Large intestine (tissue), 12 donors: ENCODE measurements at places on chromosomes 2 and 18. TPM values are rescaled to one million over a fixed set of nuclear protein-coding genes. Genes with fewer than 3 reads are reported as not detected.
A peak's percentile ranks its signal among the peaks of the same experiment; 100 is the strongest.

ELOA2 gene
- polyA plus RNA-seq = 0.01 TPM

CNTNAP5 gene
- polyA plus RNA-seq = 2.2 TPM

FSIP2 gene
- polyA plus RNA-seq = 1.8 TPM

OTOS gene
- polyA plus RNA-seq = not detected

ILKAP gene
- polyA plus RNA-seq = 47.1 TPM

VWA3B gene
- polyA plus RNA-seq = 0.09 TPM

RSAD2 gene
- polyA plus RNA-seq = 3.7 TPM

DNA sequence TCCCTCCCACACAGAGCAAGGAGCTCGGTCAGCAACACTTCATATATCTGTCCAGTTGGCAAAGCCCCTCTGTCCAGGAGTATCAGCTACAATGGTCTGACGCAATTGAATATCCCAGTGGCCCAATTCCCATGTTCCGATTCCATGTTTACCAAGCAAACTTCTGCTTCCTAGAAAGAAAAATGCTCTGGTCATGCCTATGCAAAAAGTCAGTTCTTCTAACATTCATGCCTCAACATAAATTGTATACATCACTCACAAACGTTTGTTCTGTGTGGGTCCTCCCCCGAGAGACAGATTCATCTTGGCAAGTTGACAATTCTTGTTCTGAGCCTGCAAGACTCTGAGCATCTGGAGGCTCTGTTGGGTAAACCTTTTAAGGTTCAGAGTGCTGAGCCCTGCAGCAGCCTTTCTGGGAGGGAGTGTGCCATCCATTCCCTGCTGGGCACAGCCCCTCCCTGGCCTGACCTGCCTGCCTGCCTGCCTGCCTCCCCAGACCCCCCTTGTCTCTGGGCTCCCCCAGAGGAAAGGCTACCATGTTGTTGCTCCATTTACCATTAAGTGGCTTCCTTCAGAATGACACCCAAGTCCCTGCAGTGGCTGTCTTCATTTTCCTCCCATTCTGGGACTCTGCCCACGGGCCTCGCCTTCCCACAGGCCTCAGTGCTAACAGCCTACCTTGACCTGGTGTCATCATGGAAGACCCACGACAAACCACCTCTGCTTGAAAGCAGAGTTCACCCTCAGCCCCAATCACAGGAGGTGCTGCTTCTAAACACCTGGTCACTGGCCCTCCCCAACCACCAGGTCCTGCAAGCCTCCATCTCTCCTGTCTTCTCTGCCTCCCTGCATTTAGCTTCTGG lies 37.6 kb upstream of the TAF1B start:
- no peak overlapping the region for H3K27ac ChIP-seq
- DNase-seq = no peak
- no peak overlapping the region for H3K4me3 ChIP-seq
- H3K36me3 ChIP-seq = no peaks in the 10 kb centered on the region

DNA sequence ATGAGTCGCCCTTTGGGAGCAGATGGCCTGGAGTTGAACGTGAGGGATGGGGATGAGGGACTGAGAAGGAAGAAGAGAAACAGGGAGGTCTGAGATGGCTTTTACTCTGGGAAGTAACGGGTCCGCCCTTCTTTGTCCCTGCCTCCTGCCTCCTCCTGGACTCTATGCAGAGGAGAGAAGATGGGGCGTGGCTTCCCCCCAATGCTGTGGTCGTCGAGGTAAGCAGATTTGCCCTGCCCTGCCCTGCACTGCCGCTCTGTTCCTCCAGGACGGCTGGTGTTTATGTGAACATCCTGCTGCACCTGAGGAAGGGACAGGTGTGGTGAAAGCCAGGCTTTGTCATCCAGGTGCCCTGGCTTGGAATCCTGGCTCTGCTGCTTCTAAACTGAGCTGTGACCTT lies 13.5 kb upstream of the NTSR2 start:
- H3K27me3 ChIP-seq = peaks cover 28% of the 10 kb centered on the region
- no peak overlapping the region for H3K4me3 ChIP-seq
- no peak overlapping the region for H3K27ac ChIP-seq
- H3K4me1 ChIP-seq = peaks cover 18% of the 10 kb centered on the region

GRCh38 chr2:26885651-26886329 lies 37.9 kb downstream of the DPYSL5 start:
- no peak for DNase-seq
- H3K4me1 ChIP-seq = no peaks in the 10 kb centered on the region
- no peak overlapping the region for H3K27ac ChIP-seq
- peaks cover 10% of the 10 kb centered on the region for H3K27me3 ChIP-seq
- H3K4me3 ChIP-seq = no peak overlapping the region

GRCh38 chr18:59853380-59853779 lies 46.4 kb upstream of the PMAIP1 start:
- H3K36me3 ChIP-seq = no peaks in the 10 kb centered on the region
- no peaks in the 10 kb centered on the region for H3K27me3 ChIP-seq
- no peak overlapping the region for H3K27ac ChIP-seq
- no peaks in the 10 kb centered on the region for H3K4me1 ChIP-seq
- no peak for DNase-seq

DNA sequence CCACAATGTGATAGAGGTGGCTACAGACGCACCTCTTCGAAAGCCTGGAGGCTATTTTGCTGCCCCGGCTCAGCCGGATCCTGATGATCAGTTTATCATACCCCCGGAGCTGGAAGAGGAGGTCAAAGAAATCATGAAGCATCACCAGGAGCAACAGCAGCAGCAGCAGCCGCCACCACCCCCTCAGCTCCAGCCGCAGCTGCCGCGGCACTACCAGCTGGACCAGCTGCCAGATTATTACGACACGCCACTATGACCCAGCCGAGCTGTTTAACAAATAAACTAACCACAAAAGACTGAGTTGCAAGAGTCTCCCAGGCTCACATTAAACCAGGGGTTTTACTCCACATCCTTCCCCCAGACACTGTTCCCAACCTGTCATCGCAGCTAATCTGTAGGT lies 263.8 kb downstream of the PHLPP1 start:
- H3K4me3 ChIP-seq = no peak overlapping the region
- H3K27ac ChIP-seq = no peak overlapping the region
- H3K36me3 ChIP-seq = peaks cover 43% of the 10 kb centered on the region
- H3K27me3 ChIP-seq = no peaks in the 10 kb centered on the region

GRCh38 chr2:24489465-24490180 lies 1.4 kb upstream of the NCOA1 start:
- H3K4me1 ChIP-seq = peaks cover 21% of the 10 kb centered on the region
- no peak for DNase-seq
- no peak overlapping the region for H3K4me3 ChIP-seq
- H3K27me3 ChIP-seq = no peaks in the 10 kb centered on the region
- H3K27ac ChIP-seq = peak overlapping the region; percentile 64

DNA sequence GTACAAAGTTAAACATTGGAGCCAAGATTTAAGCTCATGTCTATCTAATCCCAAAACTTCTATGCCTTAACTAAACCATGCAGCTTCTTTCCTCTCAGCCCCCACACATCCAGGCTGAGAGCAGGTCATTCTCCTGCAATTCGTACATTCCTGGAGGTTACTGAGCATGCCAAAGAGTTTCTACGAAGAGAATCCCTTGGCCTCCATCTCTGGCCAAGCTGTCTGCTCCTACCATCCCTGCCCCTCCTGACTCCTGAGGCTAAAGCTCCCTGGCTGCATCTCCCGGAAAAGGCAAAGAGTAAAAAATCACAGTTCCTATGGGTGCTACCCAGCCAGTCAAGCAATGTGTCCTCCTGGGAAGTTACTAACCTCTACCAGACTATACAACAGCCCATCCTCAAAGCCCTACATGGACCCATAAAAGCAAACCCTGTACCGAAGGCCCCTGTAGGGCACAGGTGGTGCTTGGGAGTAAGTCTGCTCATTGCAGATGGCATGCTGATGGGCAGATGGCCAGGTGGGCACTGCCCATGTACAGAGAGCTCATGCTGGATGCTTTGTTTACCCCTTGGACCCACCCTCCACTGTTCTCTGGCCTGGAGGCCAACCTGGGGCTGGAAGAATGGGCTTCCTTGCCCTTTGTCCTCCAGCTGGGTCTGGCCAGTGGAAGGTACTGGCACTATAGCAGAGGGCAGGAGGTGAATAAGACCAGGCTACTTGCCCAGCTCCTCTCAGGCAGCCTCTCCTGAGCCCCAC lies 99.5 kb downstream of the TTC32 start:
- H3K27ac ChIP-seq = no peak overlapping the region
- no peaks in the 10 kb centered on the region for H3K36me3 ChIP-seq
- H3K4me1 ChIP-seq = no peaks in the 10 kb centered on the region
- no peak overlapping the region for H3K4me3 ChIP-seq
- H3K27me3 ChIP-seq = no peaks in the 10 kb centered on the region

GRCh38 chr18:75277610-75277928 lies 67.0 kb downstream of the TSHZ1 start:
- H3K4me1 ChIP-seq = peaks cover 7% of the 10 kb centered on the region
- DNase-seq = no peak
- H3K27ac ChIP-seq = no peak overlapping the region
- H3K36me3 ChIP-seq = peaks cover 14% of the 10 kb centered on the region
- no peak overlapping the region for H3K4me3 ChIP-seq

- no peaks in the 10 kb centered on the region for H3K27me3 ChIP-seq
- no peak for DNase-seq
- no peaks in the 10 kb centered on the region for H3K4me1 ChIP-seq
- no peak overlapping the region for H3K4me3 ChIP-seq
Observed at GRCh38 chr18:23302851-23303527, 150.1 kb upstream of the RIOK3 start.

- H3K36me3 ChIP-seq = no peaks in the 10 kb centered on the region
- no peak overlapping the region for H3K4me3 ChIP-seq
- no peaks in the 10 kb centered on the region for H3K4me1 ChIP-seq
- H3K27ac ChIP-seq = no peak overlapping the region
- H3K27me3 ChIP-seq = no peaks in the 10 kb centered on the region
- DNase-seq = no peak
Observed at GRCh38 chr2:230600881-230601280, 111.8 kb upstream of the CAB39 start.

- H3K27ac ChIP-seq = no peak overlapping the region
- no peaks in the 10 kb centered on the region for H3K36me3 ChIP-seq
- no peaks in the 10 kb centered on the region for H3K4me1 ChIP-seq
- no peak overlapping the region for H3K4me3 ChIP-seq
- no peak for DNase-seq
- no peaks in the 10 kb centered on the region for H3K27me3 ChIP-seq
Observed at GRCh38 chr2:187865025-187865424, 310.8 kb upstream of the TFPI start.

- no peak overlapping the region for H3K27ac ChIP-seq
- no peak for DNase-seq
- no peaks in the 10 kb centered on the region for H3K4me1 ChIP-seq
- no peaks in the 10 kb centered on the region for H3K27me3 ChIP-seq
Observed at GRCh38 chr2:160551259-160551658, 57.7 kb upstream of the RBMS1 start.

DNA sequence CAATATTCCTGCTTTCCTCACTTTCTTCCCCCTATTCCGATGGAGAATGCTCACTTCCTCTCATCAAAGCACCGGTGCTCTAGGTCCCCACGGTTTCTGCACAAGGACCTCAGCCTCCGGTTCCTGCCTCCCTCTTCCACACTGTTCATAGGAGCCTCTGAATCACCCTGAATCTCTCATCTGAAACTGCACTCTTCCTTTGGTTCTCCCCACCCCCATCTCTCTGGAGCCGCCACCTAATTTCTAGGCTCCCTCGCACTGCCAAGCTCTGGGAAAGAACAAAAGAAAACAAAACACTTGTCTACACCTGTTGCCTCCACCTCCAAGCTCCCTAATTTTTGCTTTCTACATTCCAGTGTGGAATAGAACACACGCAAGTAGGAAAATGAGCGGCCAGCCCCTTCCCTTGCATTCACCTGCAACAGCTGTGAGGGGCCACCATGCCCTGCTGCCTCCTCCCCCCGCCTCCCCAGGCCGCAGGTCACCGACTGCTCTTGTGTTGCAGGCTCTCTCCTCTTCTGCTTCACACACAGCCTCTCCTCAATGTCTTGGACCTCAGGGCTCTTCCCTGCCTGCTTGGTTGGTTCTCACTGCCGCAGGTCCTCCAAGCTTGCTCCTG lies 9.6 kb downstream of the FBXO15 start:
- peaks cover 6% of the 10 kb centered on the region for H3K27me3 ChIP-seq
- H3K36me3 ChIP-seq = no peaks in the 10 kb centered on the region
- no peak for DNase-seq

DNA sequence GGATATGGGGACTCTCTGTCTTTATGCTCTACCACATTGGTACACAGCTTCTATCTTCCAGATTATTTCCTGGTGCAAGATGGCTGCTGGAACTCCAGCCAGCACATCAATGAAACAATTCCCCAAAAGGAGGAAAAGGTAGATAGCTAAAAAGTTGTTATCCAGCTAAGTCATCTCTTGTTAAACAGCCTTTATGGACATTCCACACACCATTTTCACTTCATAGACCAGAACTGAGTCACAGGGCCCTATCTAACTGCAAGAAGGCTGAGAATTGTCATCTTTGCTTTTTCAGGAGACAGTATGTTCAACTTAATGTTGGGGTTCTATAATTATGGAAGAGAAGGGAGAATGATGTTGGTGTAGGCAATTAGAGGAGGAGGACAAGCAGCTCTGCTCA lies 133.3 kb upstream of the NOSTRIN start:
- H3K4me1 ChIP-seq = no peaks in the 10 kb centered on the region
- peaks cover 2% of the 10 kb centered on the region for H3K36me3 ChIP-seq
- DNase-seq = no peak

DNA sequence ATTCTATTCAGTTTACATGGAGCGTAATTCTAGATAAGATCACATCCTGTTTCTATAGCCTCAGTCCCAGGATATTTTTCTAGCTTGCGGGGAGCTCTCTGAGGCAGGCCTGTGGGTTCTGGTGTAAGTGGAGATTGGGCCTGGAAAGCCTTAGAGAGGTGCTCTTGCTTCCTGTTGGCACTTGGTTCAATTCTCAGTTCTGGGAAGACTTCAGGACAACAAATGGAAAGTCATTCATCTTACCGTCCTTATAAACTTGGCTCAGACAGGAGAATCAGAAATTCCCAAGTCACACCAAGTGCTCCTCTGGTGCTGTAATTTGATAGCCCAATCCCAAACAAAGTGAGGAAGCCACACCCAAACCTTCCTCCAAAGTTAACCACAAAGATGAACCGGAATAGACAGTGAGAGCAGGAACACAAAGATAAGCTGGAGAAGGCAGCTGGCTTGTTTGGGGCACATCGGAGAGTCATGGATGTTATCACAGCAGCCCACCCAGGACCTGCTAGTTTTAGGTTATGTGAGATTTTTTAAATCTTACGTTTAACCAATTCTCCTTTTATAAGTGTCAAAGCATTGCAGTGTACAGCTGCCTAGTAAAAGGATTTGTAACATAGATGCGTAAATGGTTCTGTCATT lies 144.3 kb upstream of the MAP3K20 start:
- no peaks in the 10 kb centered on the region for H3K27me3 ChIP-seq
- DNase-seq = no peak
- no peak overlapping the region for H3K27ac ChIP-seq
- H3K36me3 ChIP-seq = no peaks in the 10 kb centered on the region
- peaks cover 5% of the 10 kb centered on the region for H3K4me1 ChIP-seq

DNA sequence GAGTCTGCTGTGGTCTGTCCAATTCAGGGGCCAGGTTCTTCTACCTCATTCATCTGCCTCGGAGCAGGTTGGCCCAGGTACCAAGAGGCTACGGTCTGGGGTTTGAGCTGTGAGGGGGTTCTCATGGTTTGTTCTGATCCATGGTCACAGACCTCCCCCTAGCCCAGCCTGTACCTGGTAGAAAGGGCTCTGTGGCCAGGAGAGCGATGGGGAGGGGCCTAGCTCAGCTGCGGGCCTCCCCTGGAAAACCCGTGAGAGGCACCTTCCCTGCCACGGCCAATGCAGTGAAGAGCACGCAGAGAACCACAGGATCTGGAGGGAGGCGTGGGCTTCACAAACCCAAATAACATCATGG lies 19.6 kb upstream of the ALLC start:
- H3K4me3 ChIP-seq = no peak overlapping the region
- no peaks in the 10 kb centered on the region for H3K4me1 ChIP-seq
- no peak overlapping the region for H3K27ac ChIP-seq
- no peaks in the 10 kb centered on the region for H3K27me3 ChIP-seq
